Stimulated activated CD4-positive, alpha-beta T cell treated with anti-CD3 and anti-CD28 coated beads, TNF-alpha, amount 100 ng/mL, for 4 hours (primary cell): ENCODE measurements at places on chromosomes 4 and X.

GRCh38 chrX:30230395-30230794 lies at the start of gene MAGEB3:
Gene MAGEB3, plus strand, starts transcription at chrX:30230657. Its CDS starts 5,268 bp downstream, at chrX:30235925.
- no peak for DNase-seq

- DNase-seq, result no peak
These were observed 46.6 kb upstream of the SHISA3 start for GRCh38 chr4:42350611-42351182.

GRCh38 chr4:66032571-66032970 lies 362.3 kb upstream of the EPHA5 start:
- DNase-seq, result no peak

- no peak for DNase-seq
These were observed 256.0 kb downstream of the DHX15 start for GRCh38 chr4:24328310-24328709.

DNA sequence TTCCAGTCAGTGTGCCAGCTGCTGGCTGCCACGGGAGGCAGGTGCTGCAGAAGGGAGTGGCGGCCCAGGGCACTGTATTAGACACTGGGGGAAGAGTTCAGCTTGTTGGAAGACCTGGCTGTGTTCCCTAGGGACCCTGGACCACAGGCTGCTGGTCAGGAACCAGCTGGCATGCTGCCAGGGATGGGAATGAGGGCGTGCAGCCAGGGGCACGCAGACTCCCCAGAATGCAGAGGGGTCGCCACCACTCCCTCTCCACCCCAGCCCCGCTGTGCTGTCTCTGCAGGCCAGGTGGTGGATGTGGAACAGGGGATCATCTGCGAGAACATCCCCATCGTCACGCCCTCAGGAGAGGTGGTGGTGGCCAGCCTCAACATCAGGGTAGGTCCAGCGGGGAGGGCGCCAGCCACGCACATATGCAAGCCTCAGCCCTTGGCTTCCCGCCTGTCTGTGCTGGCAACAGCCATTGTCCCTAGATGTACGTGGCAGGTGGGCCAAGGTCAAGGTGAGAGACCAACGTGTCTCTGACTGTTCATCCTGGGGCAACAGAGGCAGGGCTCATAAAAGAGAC lies 12.3 kb downstream of the ABCD1 start:
- DNase-seq, result no peak

DNA sequence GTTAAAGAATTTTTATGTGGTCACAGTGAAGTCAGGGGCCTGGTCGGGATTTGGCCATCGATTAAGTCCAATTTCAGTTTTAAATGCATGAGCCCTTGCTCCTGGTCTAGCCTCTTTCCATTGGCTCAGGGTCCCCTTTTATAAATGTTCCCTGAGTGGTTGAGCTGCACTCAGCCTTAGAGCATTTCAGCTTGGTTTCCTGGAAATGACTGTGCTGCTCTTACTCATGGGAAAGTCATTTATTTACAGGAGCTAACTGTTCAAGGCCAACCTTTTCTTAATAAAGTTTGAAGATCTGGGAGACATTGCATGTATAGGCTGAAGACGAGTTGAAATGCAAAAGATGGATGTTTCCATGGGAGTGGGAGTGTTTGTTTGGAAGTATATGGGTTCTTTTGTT lies 98.8 kb upstream of the CLNK start:
- DNase-seq, result no peak

DNA sequence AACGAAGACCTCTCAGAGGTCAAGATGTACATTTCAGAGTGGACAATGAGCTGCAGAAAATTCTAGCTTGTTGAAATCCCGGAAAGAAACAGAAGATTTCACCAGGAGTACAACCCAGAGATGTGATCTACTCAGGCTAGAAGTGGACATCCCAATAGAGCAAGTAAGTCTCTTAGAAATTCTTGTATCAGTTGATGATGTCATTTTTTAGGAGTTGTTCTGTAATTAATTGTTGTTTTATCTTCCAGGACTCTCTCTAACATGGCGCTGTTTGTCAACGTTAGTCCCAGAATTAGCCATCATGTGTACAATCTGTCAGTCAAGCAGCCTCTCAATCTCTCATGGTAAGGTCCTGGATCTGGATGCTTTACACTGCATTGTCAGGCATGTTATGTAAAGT lies 174.4 kb downstream of the GRIA3 start:
- no peak for DNase-seq

GRCh38 chr4:84167564-84167963 lies 331.5 kb downstream of the NKX6-1 start:
- DNase-seq, result no peak

DNA sequence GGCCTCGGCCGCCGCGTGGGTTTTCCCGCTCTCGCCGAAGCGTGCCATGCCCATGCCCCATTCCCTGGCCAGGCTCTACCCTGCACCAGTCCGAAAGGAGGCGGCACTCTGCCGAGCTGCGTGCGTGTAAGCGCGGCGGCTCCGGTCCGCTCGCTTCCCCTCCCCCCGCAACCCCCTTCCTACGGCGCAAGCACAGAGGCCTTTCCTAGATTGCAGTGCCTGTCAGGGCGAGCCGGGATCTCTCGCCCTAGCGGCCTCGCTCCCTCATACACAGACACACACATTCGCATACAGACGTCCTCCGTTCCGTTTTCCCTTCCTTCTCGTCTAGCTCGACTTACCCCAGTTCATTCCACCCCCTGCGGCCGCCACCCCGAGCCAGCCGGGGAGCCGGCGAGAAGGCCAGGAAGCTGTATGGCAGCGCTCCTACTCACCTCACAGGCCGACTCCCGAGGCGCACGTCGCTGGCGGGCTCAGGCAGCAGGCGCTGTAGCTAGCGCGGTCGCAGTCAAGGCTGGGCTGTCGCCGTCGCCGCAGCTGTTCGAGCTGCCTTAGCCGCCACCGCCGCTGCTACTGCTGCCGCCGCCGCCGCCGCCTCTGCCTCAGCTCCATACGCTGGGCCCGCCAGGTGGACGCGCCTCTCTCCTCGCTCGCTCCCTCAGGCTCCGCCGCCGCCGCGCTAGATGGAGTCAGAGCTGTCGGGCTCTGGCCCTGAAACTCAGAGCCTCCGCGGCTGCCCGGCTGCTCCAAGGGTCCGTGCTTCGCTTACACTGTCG lies 615 bp downstream of the NEXMIF start:
- DNase-seq, result peak; percentile 16

GRCh38 chr4:153763404-153763803 lies 3.6 kb upstream of the RNF175 start:
- no peak for DNase-seq

DNA sequence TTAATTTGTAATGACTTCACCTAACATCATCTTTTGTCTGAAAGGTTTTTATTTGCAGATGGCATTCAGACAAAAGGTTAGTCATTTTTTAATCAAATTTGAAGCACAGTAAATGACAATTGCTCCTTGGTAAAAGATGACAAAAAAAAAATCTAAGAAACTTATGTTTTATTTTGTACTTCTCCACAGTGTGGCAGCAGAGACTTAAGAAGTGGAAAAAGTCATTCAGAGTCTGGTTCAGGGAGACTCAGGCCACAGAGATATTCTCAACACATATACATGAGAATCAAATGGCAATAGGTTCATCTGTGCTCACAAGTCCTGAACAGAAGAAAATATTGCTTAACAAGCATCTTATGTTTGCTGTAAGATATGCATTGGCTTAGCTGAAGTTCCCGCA lies 436.2 kb downstream of the KCNIP4 start:
- no peak for DNase-seq

GRCh38 chr4:184343502-184344177 lies 126.0 kb upstream of the ENPP6 start:
- peak; percentile 20 for DNase-seq

GRCh38 chr4:142044271-142044670 lies 407.9 kb downstream of the IL15 start:
- DNase-seq, result no peak

- DNase-seq, result no peak
These were observed 46.5 kb downstream of the SNX25 start for GRCh38 chr4:185255868-185256267.

- DNase-seq, result no peak
These were observed 1889.4 kb downstream of the C4orf33 start for GRCh38 chr4:130985371-130985770.

GRCh38 chr4:85573270-85573669 lies 98.3 kb downstream of the ARHGAP24 start:
- no peak for DNase-seq

- DNase-seq, result no peak
These were observed 1.4 kb upstream of the SLC34A2 start for GRCh38 chr4:25654031-25654970.

GRCh38 chr4:52876069-52876468 lies 14.0 kb downstream of the RASL11B start:
- no peak for DNase-seq

DNA sequence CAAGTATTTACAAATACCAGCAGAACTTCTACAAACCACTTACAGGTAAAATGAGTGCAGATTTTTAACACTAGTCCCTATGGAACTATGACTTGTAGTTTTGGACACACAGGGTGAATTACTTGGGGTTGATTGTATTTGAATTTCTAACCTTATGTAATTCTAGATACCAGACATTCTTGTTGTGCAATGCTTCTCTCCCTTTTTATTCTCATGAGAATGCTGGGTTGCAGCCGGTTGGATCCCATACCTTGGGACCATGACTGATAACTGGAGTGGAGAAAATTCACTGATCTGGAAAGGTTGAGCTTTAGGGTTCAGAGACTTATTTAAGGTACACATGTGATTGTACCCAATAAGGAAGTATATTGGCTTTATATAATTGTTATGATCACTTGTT lies 8.8 kb downstream of the TET2 start:
- no peak for DNase-seq

GRCh38 chr4:118113220-118113619 lies 78.9 kb downstream of the NDST3 start:
- no peak for DNase-seq

- no peak for DNase-seq
These were observed 50.6 kb downstream of the ZGRF1 start for GRCh38 chr4:112585977-112586736.

DNA sequence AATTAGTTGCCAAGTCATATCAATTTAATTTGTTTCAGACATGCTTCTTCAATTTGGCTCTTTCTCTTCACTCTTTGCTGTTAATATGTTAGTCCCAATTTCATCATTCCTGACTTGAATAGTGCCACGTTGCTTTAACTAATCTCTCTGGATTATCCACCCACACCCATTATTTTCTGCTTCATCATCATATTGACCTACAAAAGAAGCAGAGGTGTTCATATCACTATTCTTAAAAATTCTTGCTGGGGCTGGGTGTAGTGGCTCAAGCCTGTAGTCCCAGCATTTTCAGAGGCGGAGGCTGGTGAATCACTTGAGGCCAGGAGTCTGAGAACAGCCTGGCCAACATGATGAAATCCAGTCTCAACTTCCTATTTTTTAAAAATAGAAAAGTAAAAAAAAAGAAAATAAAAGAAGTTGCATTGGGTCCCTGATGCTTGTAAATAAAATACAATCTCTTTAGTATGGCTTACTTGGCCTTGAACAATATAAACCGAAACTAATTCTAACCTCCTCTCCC lies 65.7 kb upstream of the KCNIP4 start:
- no peak for DNase-seq

- no peak for DNase-seq
These were observed 670.3 kb downstream of the KCTD8 start for GRCh38 chr4:43778187-43778915.

GRCh38 chr4:32858361-32858760 lies 2138.2 kb downstream of the PCDH7 start:
- no peak for DNase-seq

DNA sequence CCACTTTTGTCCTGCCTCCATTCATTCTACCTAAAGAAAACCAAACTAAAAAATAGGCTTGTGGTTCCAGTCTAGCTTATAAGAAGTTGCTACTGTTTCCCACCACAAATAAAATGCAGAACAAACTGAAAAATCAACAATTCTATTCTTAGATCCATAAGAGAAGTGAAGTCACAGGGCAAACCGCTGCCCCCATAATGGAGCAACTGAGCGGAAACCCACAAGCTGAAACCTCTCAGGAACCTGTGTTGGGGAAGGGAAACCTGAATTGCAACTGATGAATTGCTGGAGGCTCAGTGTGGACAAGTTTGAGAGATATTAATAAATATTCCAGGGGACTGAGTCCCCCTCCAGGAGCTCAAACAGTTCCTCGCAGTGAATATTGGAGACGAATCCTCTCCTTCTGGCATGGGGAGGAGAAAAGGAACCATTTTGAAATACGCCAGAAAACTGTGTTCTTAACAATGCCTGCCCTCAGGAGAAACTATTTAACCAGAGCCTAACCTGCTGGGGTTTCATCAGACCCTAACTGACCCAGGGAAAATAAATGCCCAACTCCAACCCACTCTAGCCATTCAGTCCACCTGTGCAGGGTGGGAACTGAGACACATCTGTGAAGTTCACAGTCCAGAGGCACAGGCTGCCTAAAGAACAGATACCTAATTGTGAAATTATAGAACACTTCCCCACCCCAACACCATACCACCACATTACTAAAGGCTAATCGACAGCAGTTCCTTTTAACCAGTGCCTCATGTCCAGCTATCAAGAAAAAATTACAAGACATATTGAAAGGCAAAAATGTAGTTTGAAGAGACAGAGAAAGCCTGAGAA lies 22.8 kb upstream of the SH3RF1 start:
- no peak for DNase-seq

DNA sequence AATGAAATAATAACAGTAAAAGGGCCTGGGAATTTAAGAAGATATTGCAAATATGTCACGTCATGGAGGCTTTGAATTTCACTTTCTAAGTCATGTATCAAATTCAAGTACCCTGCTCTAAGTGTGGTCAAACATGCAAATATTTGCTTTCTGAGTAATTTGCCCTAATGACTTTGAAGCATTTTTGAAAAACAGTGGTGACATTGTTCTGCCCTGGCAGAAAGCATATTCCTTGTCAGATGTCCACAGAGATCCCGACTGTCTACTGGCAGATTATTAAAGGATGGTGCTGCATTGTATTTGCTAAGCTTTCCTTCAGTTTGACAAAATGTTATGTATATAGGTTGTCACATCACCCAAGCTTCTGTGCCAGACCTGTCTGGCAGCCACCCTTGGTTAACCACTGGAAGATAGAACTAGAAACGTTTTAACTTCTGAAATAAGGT lies 92.5 kb downstream of the ANK2 start:
- DNase-seq, result no peak

DNA sequence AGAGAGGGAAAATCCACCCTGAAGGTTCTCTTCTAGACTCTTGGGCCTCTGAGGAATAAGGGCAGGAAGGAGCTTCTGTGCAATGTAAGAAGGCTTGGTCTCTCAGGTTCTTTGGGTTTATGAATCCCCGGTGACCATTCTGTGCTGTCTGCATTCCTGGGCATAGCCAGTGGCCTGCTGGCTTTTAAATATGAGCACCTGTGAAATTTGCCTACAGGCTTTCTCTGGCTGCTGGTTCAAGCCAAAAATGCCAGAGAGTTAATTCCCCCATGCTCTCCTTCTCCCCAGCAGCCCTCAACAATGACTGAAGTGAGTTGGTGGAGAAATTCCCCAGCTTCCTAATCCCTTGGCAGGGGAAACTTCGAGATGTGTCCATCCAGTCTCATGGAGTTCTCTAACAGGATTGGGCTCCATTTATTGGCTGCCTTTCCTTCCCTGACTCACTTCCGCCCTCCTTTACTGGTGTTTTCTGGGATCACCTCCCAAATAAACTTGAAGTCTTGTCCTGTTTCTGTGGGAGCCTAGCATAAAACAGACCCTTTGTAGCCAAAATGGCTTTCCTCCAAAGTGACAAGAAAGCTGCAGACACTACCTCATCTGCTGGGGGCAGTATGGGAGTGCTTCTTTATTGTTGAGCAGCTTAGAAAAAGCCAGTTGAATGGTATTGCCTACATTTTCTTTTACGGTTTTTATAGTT lies 179.4 kb upstream of the CASK start:
- no peak for DNase-seq

- DNase-seq, result no peak
These were observed 648.7 kb downstream of the GRID2 start for GRCh38 chr4:92952426-92952825.
